ENCODE measurements at places on chromosomes 16 and 17.
A peak's percentile ranks its signal among the peaks of the same experiment; 100 is the strongest.

DNA sequence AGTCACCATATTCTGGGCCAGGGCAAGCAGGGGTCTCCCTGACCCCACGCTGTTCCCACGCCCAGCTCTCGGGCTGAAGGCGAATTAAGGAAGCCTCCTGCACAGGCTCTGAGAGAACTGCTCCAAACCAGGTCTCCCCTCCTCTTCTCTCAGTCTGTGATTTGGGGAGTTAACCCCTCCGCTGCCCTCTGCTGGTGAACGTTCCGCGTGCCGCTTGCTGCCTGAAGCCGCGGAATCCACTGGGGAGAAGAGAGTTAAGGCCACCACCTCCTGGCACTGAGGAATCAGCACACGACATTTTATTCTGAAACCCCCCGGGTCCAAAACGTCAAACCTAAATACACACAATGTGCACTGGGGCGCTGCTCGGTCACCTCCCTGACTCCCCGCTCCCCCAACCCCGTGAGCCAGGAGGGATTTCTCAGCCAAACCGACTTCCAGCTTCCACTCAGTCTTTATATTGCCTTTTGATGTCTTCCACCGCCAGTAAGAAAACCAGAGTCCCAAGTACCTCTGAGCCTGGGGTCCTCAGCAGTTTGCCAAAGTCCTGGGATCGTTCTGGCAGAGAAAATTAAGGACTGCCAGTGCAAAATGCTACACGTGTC, 54.4 kb upstream of the RCVRN start:
- DNase-seq: no peak

GRCh38 chr17:8324923-8325322, 14.7 kb upstream of the ODF4 start:
- DNase-seq: no peak

DNA sequence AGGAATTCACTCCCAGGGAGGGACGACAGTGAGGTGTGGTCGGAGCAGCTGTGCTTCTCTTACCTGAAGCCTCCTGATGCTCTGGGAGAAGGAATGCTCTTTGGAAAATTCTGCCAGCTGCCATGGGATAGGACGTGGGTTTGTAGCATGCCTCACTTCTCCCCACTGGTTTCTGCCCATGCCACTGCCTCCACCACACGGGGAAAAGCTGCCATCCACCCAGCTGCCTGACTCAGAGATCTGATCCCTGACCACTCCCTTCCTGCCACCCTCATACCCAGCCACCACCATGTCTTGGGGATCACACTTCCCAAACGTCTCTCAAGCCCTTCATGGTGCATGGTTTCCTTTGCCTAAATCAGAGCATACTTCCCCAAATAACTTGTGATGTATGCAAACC, 80.0 kb downstream of the CPPED1 start:
- DNase-seq: no peak

- no peak for DNase-seq
Measured at GRCh38 chr16:89001117-89002027, 24.4 kb upstream of the CBFA2T3 start.

DNA sequence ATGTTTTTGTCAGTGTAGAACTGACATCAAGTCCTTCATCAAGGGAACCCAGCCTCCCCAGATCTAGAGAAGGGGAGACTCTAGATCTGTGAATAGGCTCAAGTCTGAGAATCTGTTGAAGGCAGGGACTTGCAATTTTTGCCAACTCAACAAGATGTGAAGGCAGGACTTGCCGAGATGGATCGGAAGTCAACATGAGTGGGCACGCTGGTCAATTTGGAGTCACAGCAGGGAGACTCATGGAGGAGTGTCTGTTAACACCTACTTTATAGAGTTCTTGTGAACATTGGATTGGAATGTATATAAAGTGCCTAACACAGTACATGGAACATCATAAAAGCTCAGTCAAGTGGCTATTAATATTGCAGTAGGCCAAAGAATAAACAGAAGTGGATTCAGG, 10.0 kb downstream of the ZNF689 start:
- no peak for DNase-seq

DNA sequence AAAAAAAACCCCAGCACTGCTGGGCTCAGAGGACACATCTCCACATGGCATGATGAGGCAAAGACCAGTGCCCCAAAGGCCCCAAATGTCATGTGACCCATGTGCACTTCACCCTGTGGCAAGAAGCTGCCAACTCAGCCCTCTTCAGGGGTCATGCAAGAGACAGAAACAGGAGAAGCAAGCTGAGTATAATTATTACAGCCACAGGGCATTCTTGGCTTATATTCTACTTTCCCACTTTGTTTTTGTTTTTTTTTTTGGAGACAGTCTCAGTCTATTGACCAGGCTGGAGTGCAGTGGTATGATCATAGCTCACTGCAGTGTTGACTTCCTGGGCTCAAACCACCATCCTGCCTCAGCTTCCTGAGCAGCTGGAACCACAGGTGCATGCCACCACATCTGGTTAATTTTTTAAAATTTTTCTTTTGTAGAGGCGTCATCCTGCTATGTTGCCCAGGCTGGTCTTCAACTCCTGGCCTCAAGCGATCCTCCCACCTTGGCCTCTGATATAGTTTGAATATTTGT, 32.7 kb upstream of the LITAF start:
- DNase-seq: peak; percentile 12

- DNase-seq: no peak
Measured at GRCh38 chr16:68033101-68033500, 10.0 kb downstream of the DUS2 start.

- no peak for DNase-seq
Measured at GRCh38 chr17:50183421-50183994, 17.7 kb downstream of the SGCA start.

DNA sequence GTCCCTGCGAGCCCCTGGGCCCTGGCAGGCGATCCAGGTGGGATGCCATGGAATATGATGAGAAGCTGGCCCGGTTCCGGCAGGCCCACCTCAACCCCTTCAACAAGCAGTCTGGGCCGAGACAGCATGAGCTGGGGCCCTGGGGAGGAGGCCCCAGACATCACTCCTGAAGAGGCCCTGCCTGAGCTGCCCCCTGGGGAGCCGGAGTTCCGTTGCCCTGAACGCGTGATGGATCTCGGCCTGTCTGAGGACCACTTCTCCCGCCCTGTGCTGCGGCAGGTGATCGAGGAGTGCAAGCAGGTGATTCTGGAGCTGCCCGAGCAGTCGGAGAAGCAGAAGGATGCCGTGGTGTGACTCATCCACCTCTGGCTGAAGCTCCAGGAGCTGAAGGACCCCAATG, 33.1 kb downstream of the CDRT15L2 start:
- DNase-seq: no peak

GRCh38 chr16:200388-200787, 20.1 kb downstream of the HBQ1 start:
- no peak for DNase-seq

GRCh38 chr16:89315791-89316581, 98.5 kb downstream of the ZNF778 start:
- peak; percentile 80 for DNase-seq

DNA sequence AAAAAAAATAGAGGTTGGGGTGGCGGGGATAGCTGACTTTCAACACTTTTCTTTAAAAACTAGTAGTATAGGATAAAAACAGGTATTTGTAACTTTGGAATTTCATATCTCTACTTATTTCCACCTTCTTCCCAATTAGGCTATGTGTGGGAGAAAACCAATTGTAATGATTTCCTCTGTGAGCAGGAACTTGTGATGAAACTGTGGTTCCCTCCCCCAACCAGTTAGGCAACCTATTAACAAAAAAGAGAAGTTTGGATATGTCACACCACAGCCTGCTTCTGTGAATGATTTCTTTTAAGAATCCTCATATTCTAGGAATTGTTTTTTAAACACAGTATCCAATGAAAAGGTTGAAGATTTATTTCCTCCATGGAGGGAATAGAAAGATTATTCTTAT, 1.9 kb downstream of the IGSF6 start:
- DNase-seq: no peak

- no peak for DNase-seq
Measured at GRCh38 chr16:1615761-1616160, 3.6 kb downstream of the CRAMP1 start.

GRCh38 chr17:40597556-40598300, 32.5 kb upstream of the CCR7 start:
- DNase-seq: no peak

DNA sequence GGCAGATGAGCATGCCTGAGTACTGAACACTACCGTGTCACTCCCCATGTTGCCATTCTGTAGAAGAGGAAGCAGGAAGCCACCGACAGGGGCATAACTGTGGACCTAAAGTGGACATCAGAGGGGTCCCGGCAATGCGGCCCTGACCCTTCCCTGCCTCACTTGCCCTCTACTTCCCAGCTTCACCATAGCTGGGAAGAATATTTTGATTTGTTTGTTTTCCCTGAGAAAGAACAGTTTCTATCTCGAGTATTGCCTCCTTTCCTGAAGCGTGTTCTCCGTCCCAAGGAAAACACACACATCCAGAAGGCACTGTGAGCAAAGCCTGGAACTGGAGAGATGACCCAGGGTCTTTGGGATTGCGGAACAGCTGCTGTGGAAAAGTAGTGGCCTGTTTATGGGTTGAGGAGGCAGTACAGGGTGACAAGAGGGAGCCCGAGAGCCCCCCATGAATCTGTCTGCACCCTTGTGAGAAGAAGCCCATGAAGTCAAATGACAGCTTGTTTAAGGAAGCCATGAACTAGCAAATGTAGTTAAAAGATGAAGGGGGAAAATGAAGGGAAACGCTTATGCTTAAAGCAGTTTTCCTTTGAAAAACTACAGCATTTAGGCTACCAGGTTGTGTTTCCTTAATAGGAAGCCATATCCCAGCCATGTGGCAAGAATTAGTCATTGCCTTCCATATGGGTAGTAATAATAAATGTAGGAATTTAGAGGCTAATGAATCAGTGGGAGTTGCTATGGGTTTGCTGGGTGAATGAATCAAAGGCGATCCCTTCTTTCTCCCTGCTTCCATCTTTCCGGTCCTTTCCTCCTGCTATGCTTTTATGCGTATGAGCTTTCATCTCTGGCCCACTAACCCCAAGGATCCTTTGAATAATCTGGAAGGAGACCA, 90.0 kb upstream of the TBX2 start:
- DNase-seq: no peak

DNA sequence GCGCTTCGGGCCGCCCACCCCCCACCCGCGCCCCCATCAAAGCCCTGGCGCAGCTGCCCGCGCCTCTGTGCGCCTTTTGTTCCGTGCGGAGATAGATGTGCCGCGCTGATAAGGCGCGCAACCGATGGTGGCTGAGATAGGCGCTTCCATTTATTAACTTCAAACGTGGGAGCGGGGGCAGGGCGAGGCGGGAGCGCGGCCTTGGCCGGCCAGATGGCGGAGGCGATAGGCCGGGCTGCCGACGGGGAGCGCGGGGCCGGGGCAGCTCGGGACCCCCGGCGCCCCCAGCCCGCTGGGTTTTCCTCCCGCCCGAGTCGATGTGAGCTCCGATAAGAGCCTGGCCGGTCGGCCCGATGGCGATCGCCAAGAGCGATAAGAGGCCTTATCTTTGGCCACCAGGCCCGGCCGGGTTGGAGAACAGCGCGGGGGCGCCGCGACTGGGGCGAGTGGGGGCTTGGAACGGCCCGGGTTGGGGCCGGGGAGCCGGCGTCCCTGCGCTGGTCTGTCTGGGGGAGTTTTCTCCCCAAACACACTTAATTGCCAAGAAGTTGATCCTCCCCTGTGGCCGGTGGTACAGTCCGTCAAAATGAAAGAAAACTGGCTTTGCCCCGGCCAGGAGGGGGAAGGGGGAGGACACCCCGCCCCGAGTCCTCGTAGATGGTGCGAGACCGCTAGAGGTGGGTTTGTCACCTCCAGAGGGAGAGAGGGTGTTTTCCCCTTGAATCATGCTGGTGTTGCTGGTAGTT, 2.7 kb downstream of the ZFPM1 start:
- DNase-seq: peak; percentile 91

- DNase-seq: no peak
Measured at GRCh38 chr16:66660422-66661209, 35.9 kb downstream of the CMTM4 start.

GRCh38 chr17:44197980-44198720, 1.5 kb downstream of the ATXN7L3 start:
- DNase-seq: no peak

DNA sequence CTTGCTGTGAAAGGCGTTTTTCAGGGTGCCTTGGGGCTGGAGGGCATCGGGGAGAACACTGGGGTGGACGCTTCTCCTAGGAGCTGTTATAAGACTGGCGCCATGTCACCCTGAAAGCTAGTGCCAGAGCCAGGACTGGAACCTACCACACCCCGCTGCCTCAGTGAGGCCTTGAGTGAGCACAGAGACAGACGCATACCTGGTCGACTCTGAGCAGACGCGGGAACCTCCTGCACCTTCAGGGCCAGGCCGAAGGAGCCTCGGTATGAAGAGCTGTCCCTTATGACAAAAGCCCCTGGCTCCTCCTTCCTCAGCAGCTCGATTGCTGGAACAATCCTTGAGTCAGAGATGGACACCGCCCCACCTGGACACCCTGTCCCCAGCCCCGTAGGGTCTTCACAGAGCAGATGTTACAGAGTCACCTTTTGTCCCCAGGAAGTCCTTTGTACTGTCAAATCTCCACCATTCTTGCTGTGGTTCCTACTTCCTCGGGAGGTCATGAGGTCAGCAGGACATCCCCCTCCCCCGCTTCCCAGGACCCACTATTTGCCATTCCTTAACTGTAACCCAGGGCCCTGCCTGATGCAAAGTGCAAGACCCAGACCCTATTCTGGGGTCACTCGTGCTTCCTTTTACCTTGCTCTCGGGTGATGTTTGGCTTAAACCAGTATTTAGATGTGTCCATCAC, 17.0 kb downstream of the TNS4 start:
- DNase-seq: no peak

- peak; percentile 30 for DNase-seq
Measured at GRCh38 chr16:24986512-24987303, 28.5 kb downstream of the ARHGAP17 start.

GRCh38 chr17:56119191-56119590, 34.1 kb upstream of the ANKFN1 start:
- no peak for DNase-seq

DNA sequence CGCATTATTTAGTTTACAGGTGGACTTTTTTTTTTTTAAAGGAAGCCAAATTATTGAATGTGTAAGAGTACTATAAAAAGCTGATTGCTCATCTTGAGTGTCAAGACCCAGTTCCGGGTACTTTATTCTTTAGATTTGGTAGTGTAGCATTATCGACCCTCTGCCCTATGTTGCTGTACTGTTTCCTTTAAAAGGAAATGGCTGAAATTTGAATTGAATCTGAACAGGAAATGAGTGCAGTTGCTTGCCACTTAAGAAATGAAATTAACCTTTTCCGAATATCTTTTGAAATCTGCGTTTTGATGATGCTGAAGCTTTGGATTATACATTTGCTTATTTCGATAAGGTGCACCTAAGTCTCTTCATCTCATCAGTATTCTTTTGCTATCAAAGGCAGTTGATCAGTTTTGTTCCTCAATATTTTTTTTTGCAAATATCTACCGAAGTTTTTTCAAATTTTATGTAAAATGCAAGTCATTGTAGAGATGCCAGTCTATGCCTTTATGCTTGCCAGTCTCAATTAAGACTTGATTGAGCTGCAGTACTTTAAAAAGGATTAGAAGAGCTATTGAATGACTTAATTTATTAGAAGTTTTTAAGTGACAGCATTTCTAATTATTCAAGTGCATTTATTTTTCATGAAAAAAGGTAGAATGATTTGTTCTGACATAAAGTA, 1.8 kb downstream of the GGNBP2 start:
- DNase-seq: no peak

- DNase-seq: no peak
Measured at GRCh38 chr17:37789021-37789565, 44.2 kb upstream of the HNF1B start.

GRCh38 chr17:78360371-78361224, 721 bp upstream of the SOCS3 start:
- peak; percentile 77 for DNase-seq
